ENCODE measurements at places on chromosomes 12 and 14.

DNA sequence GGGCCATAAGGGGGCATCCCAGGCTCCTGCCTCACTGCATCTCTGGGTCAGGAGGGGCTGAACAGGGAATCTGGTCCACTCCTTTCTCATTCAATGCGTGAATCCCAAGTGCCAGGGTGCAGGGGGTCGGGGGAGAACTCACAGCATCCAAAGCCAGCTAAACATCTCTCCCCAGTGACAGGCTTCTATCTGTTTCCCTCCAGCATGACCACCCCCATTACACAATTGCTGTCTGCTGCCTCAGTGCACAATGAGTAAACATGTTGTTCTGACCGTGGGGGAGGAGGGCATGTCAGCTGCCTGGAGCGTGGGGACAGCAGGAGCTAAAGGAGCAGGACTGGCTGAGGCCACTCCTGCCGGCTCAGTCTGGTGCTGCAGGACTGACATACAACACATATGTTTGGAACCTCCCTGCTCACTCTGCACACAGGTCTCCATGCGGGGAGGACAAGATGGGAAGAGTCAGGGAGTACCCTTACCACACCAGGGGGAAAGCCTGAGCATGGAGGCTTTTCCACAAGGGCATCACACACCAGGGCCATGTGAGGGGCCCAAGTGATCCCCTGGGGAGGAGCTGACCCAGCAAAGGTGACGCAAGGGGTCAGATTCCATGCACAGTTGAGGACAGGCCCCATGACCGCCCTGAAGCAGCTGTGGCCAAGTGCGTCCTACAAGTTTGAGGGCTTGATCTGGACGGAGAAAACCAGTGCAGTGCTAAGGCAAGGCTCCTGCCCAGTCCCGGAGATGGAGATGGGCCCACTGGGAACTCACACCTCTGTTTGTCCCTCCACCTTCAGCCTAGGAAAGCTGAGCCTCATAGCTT lies 1.4 kb downstream of the TNS2 start:
- no peak for DNase-seq

GRCh38 chr14:104289507-104289906 lies 151.1 kb downstream of the KIF26A start:
- DNase-seq = no peak

DNA sequence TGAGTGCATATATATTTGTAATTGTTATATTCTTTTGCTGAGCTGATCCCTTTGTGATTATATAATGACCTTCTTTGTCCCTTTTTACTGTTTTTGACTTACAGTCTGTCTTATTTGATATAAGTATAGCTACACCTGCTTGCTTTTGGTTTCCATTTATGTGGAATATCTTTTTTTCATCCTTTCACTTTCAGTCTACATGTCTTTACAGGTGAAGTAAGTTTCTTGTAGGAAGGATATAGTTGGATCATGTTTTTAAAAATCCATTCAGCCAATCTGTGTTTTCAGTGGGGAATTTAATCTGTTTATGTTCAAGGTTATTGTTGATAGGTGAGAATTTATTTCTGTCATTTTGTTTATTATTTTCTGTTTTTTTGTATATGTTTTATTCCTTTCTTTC lies 12.1 kb downstream of the GZMH start:
- DNase-seq = no peak

DNA sequence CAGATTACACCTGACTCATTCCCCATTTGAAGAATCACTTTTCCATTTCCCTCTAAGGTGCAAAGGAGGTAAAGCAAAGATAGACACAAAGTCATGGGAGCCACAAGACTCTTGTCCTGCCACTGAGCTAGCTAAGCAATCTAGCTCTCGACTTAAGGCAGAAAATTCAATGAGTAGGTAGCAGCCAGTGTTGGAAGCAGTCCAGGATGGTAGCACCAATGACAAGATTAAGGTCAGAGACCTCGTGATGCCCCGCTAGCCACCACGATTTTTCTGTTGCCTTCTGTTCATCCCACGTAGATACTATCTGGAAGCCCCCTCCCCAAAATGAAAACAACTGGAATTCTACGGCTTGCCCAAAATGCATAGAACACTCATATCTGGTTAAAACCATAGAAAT lies 1.4 kb downstream of the VAMP1 start:
- no peak for DNase-seq

GRCh38 chr14:23351681-23352505 lies 794 bp downstream of the SLC22A17 start:
- DNase-seq = peak; percentile 18

DNA sequence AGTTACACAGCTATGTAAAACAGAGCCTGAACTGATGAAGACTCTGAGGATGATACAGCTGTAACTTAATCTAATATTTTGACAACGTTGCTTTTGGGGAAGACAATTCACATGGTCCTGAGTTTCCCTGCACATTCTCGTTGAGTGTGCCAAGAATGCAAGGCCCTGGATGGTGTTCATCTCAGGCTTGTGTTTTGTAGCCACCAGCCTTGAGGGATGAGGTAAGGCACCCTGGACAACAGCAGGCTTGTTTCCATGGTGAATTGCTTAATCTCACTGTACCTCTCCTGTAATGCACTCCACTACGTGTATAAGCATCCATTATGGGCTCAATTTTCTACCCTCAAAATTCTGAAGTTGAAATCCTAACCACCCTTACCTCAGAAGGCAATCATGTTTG lies 2.1 kb downstream of the CATSPERB start:
- no peak for DNase-seq

DNA sequence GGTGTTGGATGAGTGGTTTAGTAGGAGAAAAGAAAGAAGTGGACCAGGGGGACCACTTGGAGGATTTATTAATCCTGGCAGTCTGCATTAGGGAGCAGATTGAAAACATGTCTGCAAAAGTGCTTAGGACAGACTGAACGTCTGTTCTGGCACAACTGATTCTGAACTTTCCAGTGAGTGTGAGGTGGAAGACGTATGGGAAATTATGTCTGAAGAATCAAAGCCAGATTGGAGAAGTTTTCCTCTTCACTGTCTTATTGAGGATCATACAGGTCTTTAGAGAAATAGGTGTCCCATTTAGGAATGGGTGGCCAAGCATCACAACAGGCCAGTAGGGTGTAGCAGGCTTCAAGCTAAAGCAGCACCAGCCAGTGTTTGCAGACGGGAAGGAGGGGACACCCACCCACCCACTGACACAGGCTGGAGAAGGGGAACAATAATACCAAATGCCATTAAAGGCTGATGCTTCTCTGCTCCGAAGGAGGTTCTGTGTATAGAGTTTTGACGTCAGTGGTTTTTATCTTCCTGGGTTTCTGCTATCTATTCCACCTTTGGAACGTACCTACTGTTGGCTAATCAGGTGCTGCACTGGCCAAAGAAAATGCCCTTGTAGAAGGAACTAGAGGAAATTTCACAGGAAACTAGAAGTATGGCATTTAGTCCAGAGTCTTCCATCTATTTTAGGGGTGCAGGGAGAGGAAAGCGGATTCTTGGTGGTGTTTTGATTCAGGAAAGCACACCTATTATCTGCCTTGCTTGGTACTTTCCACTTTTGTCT lies 1.8 kb downstream of the SRRM4 start:
- no peak for DNase-seq

- no peak for DNase-seq
These were observed 1.9 kb downstream of the PCNX4 start for GRCh38 chr14:60093606-60094005.

- DNase-seq = peak; percentile 81
These were observed at the start of gene SNRNP35 for GRCh38 chr12:123457980-123458779. Gene SNRNP35 (plus strand): TSS chr12:123458139. CDS start chr12:123465541, 7,402 bp downstream.

GRCh38 chr14:102817318-102817717 lies 40.1 kb downstream of the TRAF3 start:
- DNase-seq = no peak

- no peak for DNase-seq
These were observed 10.6 kb upstream of the TNFRSF1A start for GRCh38 chr12:6352193-6353173.

GRCh38 chr14:76280221-76280620 lies 95.7 kb upstream of the ESRRB start:
- DNase-seq = no peak

- DNase-seq = no peak
These were observed 3.8 kb downstream of the SETD3 start for GRCh38 chr14:99476864-99477263.

GRCh38 chr12:71007781-71008404 lies 87.4 kb upstream of the PTPRR start:
- no peak for DNase-seq

- no peak for DNase-seq
These were observed 45.1 kb downstream of the AREL1 start for GRCh38 chr14:74667758-74668157.

GRCh38 chr12:65427646-65428045 lies 149.2 kb downstream of the MSRB3 start:
- no peak for DNase-seq

DNA sequence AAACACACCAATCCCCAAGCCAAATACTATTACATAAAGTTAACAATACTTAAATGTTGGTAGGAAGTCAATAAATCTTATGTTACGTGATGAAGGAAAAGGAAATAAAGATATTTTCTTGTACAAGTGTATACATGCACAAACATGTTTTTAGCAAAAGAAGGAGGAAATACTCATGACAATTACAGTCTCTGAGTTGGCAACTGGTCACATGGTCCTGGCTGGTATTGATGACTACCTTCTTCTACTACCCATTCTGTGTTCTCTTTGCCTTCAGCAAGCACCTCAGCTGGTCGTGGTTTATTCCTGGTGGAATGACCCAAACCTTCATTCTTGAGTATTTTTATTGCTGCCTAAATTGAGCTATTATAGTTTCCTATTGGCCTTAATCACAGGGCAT lies 84.8 kb downstream of the PLBD1 start:
- no peak for DNase-seq

DNA sequence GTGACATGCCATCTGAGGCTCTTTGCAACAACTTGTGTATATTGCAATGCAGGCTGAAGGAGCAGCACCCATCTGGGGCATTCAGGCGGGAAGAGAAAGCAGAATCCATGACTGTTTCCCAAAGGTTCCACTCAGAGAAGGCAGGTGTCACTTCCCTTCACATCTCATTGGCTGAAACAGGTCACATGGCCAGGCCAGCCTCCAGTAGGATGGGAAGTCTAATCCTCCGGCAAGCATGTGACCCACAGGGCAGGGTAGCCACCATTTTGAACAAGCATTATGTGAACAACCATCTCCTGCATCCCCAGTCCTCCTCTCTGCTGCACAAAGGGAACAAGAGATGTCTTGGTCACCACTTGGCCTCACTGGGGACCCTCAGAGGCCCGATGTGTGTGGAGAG lies 70.6 kb downstream of the RIN3 start:
- DNase-seq = no peak

- no peak for DNase-seq
These were observed 47.2 kb downstream of the FOXG1 start for GRCh38 chr14:28813810-28814209.

- peak; percentile 22 for DNase-seq
These were observed 3.6 kb downstream of the ZNF839 start for GRCh38 chr14:102323102-102323501.

- no peak for DNase-seq
These were observed 47.1 kb downstream of the TBX3 start for GRCh38 chr12:114636723-114637480.

DNA sequence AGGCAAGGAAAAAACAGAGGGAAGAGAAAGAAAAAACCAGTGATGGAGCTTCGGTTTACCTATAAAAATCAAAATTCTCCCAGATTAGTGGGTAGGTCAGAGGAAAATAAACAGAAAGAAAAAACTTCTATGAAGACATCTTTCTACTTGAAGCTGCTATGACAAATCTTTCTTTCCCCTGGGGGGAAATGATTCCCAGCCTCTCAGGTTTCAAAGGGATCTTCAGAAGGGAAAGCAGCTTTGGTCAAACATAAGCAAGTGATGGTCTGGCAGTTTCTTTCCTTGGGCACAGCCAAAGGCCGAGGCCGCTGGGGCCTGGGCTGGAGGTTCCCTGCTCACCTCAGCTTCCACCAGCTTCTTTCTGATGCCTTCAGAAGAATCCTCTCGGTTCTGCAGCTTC lies 104.5 kb downstream of the PRKAB1 start:
- DNase-seq = no peak

GRCh38 chr12:67890726-67891258 lies 98.5 kb upstream of the IFNG-AS1 start:
- DNase-seq = no peak

GRCh38 chr14:54650331-54650958 lies 83.5 kb downstream of the SAMD4A start:
- no peak for DNase-seq

DNA sequence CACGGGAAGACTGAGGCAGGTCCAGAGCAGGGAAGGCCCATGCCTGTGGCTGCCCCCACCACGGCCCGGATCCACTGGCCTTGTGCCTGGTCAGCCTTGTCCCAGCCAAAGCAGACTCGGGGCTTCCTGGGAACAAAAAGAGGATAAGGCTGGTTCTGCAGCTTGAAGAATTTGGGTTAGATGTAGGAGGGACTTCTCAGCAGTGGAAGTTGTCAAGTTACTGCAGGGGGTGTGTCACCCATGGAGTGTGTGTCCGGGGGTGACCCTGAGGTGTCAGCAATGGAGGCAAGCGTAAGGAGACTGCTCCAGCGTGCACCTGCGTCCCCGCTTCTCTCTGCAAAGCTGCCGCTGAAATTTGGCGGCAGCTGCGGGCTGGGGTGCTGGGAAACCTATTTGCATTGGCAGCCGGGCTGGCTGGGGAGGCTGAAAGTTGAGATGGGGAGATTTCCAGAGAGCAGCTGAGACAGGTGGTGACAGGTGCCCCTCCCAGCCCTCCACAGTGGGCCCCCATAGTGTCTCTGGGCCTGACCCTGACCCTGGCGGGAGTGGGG lies 12.5 kb upstream of the TNFAIP2 start:
- DNase-seq = no peak

- DNase-seq = no peak
These were observed 21.3 kb downstream of the PSMC1 start for GRCh38 chr14:90277581-90278198.

GRCh38 chr12:89225808-89226411 lies 126.4 kb downstream of the DUSP6 start:
- DNase-seq = no peak

DNA sequence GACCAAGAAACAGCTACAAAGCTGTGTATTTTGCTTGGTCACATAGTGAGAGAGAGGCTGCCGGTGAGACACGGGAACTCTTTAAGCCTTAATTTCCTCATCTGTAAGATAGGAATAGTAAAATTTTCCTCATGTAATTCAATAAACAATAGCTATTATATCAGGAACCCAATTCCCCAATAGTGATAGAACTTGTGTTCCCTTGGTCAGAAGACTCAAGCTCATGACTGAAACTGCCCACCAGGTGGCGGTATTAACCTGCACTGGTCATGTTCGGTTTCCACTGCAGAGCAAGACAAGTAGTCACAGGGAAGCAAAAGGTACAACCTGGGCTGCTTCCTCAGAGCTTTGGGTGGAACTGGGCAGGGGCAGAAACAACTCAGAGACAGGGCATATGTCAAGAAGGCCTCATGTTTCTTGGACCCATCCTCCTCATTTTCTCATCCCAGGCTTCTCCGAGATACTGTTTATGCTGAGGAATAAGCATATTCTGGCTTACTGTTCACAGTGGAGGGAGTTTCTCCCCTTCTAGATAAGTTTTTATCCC lies 4.2 kb upstream of the AJUBA start:
- DNase-seq = peak; percentile 81

- DNase-seq = no peak
These were observed 62.3 kb downstream of the SPRING1 start for GRCh38 chr12:116675339-116676107.

- DNase-seq = no peak
These were observed 11.9 kb downstream of the RNF10 start for GRCh38 chr12:120546050-120546386.
